ENCODE measurements at places on chromosomes 7 and 10.

DNA sequence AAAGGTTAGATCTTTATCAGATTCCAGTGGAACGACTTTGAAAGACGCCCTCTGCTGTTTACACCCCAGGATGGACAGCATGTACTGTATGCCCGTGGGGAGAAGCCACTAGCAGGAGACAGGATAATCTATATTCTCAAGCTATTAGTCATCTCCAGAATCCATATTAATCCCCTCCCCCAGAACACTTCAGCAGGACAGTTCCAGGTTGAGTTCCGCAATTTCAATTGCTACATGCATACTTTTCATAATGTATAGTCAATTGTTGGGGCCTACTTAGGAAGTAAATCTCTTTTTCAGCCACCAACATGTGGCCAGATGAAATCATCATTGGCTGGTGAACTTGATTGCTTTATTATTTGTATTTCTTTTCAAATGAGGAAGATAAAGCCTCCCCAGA is 313.1 kb upstream of the SMIM30 start:
- no peak for DNase-seq

GRCh38 chr7:108189733-108190388 is 59.7 kb upstream of the LAMB4 start:
- DNase-seq, result no peak

DNA sequence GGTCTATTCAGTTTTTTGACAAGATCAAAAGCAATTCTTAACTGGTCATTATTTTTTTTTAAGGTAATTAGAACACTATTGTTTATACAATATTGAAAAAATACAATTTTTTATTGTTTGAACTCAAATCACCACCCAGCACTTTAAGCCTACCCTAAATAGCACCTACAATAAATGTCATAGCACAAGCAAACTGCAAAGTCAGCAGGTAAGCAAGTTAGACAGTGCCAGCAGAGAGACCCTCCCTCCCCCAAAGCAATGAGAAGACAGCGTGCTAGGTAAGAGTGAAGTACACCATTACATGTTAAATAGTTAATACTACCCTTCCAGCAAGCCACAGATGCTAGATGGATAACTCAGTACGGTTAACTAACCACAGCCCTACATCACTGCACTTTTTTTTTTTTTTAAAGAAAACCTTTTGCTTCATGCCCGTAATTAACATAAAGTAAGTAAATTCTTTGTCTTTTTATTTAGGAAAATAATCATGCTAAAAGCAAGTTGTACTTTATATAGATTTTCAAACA is 120.0 kb downstream of the UBE2H start:
- no peak for DNase-seq

GRCh38 chr7:148729984-148730733 is 31.5 kb downstream of the CUL1 start:
- no peak for DNase-seq

- no peak for DNase-seq
These were observed 275.9 kb upstream of the NFE2L3 start for GRCh38 chr7:25876092-25876491.

DNA sequence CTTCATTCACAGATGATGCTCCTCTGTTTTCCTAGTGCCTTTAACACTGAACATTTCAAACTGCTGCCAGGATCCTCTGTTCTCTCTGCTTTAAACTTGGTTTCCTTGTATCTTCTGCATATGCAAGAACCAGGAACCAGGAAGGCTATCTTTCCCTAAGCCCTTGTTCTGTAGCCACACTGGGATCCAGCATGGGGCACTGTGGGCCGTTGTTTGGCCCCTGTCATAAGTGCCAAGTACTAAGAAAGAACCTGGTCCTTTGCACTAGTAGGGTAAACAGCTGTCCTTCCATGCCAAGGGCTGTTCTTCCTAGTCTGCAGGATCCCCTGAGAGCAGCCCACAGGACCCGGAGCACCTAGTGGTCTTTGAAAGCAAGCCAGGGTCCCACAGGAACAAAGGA is 49.0 kb upstream of the TRIM8 start:
- DNase-seq, result no peak

GRCh38 chr10:73743905-73744663 is at the start of gene SEC24C:
Gene SEC24C (plus strand): TSS chr10:73744372. CDS start chr10:73746833, 2,461 bp downstream.
- DNase-seq, result peak; percentile 97

GRCh38 chr7:94252971-94253370 is 141.7 kb upstream of the COL1A2 start:
- no peak for DNase-seq

DNA sequence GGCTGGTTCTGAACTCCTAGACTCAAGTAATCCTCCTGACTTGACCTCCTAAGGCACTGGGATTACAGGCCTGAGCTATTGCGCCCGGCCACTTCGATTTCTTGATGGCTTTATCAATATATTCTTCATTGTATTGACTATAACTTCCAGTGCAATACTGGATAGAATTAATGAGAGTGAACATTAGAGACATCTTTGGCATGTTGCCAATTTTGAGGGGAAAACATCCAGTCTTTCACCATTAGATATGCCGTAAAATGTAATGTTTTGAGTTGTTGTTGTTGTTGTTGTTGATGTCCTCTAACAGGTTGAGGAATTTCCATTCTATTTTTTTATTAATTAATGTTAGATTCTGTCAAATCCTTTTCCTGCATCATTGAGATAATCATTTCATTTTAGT is 578.9 kb downstream of the ZWINT start:
- DNase-seq, result no peak

GRCh38 chr10:46287846-46288477 is 1.2 kb downstream of the ANTXRL start:
- DNase-seq, result no peak

- no peak for DNase-seq
These were observed 58.0 kb upstream of the SLC35G1 start for GRCh38 chr10:93835770-93836169.

DNA sequence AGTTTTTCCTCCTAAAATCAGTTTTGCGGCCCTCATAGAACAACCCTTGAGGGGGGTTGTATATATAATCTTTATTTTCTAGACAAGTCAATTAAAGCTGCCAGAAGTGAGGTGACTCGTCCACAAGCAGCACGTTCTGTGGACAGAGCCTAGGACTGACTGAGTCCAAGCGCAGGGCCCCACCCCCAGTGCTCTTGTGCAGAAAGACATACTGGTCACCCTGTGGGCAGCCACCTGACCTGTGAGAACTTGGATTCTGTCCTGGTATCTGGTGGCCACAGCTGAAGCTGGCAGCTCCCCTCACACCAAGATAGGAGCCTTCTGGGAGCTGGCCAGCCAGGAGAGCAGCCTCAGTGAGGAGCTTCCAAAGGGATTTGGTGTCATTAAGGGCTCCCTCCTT is 89.3 kb downstream of the GRK5 start:
- DNase-seq, result no peak

DNA sequence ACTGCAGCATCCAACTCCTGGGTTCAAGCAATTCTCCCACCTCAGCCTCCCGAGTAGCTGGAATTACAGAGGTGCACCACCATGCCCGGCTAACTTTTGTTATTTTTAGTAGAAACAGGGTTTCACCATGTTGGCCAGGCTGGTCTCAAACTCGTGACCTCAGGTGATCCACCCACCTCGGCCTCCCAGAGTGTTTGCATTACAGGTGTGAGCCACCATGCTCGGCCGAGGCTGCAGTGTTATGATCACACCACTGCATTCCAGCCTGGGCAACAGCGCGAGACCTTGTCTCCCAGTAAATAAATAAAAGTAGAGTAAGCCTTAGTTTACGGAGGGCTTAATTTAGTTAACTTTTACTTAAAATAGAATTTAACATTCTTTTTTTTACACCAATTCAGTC is 23.7 kb upstream of the IGF2BP3 start:
- no peak for DNase-seq

DNA sequence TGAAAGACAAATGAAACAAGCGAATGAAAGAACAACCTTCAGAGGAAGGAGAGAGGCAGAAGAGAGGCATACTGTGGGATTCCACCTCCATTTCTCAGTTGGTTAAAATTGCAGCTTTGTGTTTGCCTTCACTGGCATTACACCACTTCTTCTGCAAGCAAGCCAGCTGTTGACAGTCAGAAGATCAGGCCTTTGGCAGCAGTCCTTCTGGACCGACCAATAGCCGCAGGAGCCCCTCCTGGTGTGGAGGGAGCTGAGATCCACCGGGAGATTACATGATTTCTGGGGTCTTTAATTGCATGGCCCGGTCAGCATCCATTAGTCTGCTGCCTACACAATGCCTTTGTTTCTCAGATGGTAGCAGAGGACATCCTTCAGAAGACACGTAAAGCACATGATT is 206.7 kb downstream of the ADAM12 start:
- no peak for DNase-seq

- DNase-seq, result no peak
These were observed 12.7 kb downstream of the SCIN start for GRCh38 chr7:12583176-12583575.

DNA sequence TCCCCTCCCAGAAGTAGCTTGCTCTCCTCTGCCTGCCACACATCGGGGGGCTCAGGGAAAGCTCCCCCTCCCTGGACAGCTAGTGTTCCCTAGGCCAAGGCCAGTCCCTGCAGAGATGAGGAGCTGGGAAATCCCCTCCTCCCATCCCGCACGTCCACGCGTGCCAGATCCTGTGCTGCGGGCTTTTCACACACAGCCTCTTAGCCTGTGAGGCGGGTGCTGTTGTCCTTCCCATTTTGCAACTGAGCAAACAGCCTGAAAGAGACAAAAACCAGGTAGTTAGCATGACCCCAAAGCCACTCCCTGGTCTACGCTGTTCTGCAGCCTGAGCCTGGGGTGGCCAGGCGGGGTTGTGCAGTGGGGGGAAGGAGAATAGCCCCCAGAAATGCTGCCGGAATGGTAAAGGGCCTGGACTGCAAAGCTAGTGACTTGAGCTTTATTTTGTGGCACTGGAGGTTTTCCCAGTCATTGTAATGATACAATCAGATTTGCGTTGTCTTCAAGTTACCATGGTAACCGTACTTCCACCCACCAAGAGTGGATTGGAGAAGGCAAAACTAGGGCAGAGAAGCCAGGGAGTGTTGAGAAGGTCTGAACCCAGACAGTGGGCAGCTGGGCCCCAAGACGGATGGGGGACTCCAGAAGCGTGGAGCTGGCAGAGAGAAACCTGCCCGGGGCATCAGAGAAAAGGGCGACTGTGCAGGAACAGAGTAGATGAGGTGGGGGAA is 98.6 kb upstream of the KCTD7 start:
- DNase-seq, result no peak

- no peak for DNase-seq
These were observed 239.6 kb upstream of the STEAP1 start for GRCh38 chr7:89914711-89915110.

DNA sequence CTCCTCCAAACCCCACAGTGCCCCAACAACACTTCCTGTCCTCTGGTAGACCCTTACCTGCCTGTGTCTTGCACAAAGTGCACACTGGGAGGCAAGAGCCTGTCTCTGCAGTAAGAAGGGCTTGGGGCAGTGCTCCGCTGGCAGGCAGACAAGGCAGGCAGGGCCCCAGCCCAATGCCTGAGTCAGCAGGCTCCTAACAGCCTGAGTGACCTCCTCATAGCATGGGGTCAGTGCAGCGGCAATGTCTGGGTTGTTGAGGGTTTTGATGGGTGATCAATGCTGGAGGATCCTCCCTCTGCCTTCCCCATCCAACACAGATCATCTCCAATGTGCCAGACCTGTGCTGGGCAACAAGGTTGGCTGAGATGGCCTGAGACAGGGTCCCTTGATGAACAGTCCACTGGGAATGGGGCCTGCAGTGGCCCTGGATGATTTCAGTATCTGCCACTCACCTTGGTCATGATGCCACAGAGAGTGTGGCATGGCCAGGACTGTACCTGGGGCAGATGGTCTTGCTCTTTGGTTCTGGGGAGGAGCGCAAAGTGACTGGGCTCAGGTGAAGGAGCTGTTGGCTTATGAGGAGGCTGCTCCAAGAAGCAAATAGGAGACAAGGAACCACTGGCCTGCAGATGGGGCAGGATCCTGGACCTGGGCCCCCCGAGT is 55.6 kb upstream of the CAMK2B start:
- DNase-seq, result no peak

DNA sequence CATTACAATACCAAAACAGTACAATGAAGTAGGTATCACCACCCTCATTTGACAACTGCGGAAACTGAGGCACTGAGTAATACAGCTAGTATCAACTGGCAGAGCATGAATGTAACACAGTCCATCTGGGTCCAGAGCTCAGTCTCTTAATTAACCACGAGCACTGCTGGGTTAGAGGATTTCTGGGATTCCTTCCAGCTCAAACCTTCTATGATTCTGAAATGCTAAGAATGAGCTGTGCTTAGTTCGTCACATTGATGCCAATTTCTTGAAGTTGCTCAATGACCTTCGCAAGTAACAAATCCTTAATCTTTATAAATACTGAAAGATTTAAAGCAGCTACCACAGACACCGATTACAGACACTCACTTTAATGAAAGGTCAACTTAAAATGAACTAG is 62.5 kb downstream of the SGMS1 start:
- DNase-seq, result no peak

GRCh38 chr10:131702531-131703356 is 198.1 kb upstream of the PPP2R2D start:
- no peak for DNase-seq

DNA sequence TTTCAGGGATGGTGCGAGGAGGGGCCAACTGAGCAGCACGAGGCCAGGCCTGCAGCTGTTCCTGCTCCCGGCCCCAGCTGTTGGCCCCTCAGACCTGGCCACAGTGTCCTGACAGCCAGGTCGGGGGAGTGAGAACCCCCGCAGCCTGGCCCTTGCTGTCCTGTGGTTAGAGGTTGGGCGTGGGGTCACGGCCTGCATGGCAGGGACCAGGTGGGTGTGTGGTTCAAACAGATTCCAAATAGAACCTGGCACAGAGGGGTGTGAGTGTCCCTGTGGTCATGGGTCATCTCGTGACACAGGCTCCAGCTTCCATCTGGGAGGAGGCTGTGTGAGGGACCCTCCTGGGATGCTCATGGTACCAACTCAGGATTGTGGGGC is 10.3 kb downstream of the NPTX2 start:
- no peak for DNase-seq

GRCh38 chr7:92832534-92833023 is 3.8 kb downstream of the CDK6 start:
- peak; percentile 7 for DNase-seq

Data from lung microvascular endothelial cell (primary cell).